Activated naive CD4-positive, alpha-beta T cell (primary cell): ENCODE measurements at places on chromosomes 1 and 21.

DNA sequence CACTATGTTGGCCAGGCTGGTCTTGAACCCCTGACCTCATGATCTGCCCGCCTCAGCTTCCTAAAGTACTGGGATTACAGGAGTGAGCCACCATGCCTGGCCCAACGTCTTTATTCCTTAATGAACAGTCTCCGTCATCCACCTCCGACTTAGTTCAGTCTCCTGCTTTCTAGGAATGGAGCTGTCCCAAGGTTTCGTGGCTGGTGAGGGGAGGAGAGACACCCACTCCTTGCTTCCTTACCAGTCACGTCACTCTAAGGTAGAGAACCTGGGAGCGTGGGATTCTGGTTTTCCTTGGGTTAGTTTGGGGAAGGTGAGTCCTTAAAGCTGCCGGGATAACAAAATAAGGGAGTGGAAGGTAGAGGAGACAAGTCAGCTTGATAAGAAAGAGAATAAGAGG lies 55.0 kb upstream of the ATP2B4 start:
- DNase-seq, result no peak

DNA sequence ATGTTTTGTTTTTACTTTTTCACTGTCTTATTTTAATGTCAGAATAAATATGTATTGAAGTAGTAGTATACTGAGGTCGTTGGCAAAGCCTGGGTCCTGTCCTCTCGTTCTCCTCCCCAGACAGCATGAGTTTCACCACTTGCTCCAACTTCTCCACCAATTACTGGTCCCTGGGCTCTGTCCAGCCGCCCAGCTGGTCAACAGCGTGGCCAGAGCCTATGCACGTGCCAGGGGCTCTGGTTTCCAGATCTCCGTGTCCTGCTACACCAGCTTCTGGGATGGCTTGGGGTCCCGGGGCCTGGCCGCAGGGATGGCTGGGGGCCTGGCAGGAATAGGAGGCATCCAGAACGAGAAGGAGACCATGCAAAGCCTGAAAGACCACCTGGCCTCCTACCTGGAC lies 19.3 kb downstream of the PTPN14 start:
- no peak for DNase-seq

DNA sequence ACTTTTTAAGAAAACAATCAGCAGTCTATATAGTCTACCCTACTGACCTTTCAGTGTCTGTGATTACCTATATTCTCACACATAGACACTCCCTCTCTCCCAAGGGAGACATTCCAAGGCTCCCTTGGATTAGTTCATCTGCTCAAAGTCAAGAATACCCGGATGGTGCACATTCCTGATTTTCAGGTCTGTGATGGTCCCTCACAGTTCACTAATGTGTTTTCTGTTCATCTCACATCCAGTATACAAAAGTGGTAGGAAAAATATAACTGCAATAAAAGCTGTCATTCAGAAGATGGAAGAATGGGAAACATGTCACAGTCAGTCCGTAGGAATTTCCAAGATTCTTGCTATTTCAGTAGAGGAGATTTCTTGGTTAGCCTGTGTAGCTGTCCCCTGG lies 224.1 kb upstream of the CACYBP start:
- DNase-seq, result no peak

DNA sequence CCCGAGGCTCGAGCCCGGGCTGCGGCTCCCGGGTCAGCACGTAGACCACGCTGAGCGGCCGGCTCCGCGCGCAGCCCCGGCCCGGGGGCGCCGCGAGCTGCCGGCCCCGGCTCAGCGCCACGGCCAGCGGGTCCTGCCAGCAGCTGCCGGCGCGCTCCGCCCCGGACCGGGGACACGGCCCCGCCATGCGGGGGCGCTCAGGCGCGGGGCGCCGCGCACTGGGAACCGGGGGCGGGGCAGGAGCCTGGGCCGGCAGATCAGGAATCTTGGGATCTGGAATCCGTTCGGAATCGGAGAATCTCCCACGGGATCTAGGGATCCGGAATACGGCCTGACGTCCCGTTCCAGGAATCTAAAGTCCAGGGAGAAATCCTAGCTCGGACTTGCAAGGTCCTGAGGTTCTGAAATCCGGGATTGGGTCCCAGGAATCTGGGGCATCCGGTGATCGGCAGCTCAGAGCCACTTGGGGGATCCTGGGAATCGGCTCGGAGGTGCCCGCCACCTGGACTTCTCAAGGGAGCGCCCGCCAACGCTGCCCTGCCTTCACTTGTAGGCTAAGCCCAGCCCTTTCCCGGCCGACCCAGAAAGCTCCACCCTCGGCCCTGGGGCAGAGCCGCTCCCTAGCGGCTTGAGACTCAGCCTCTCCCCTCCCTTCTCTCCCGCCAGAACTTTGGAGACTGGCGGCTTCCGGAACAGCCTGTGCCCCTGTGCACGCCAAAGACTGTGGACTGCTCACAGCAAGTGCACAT lies at the start of gene MAP3K6:
Gene MAP3K6, minus strand, starts transcription at position 551 of the 749 bp plus-strand sequence. Its CDS starts 364 bp downstream, at position 187.
- no peak for DNase-seq

- no peak for DNase-seq
These were observed 287.1 kb upstream of the ADGRL4 start for GRCh38 chr1:79293611-79294010.

DNA sequence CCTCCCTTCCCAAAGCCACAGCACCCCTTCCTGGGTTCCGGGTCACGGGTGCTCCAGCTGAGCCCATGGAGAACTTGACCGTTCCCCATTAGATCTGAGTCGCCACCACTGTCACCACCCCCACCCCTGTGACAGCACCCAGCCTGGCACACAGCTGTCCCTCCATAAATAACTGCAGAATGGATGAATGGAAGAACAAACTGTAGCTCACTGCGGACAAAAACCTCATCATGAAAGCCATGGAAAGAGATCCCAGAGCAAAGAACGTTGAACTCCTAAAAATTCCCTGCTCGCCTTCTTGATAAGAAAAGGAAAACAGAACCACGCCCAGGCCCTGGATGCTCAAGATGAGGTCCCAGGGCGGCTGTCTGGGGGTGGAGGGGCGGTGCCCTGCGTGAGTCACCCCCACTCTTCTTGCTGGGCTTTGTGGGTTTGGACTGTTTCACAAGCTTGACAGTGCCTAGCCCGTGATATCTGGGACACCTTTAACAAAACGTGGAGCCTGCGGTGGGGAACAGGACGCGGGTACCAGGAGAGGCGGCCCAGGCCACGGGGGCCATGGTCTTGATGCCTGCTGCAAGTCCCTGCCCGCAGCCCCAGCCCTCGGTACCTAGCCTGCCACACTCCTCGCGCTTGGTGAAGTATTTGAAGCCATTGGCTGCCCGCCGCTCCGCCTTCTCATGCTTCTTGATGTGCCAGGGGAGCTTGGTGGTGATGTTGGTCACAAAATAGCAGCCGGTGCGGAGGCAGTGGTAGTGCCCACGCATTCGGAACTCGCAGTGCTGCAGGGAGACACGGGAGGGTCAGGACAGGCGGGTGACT lies 151.9 kb downstream of the CASZ1 start:
- no peak for DNase-seq

- DNase-seq, result no peak
These were observed 325.8 kb downstream of the SMYD3 start for GRCh38 chr1:246181241-246181640.

DNA sequence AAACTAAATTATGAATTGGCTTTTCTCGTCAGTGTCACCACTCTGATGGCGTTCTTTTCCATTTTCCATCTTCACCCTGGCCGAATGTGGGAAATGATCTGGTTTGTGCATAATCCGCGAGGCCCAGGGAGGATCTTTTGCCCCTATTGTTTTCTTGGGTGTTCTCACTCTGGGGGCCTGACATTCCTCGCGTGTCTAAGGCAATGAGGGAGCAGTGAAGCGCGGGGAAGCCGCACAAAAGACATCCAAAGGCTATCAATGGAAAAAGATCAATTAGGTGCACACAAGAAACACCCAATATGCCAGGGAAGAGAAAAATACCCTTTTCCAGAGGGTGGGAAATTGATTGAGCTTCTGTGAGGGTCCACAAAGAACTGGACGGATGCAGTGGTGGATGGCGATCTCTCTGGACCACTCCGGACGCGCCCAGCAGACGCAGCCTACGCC lies 941 bp upstream of the C1orf21 start:
- DNase-seq, result no peak

GRCh38 chr1:41537788-41538351 lies 53.4 kb upstream of the EDN2 start:
- DNase-seq, result no peak

DNA sequence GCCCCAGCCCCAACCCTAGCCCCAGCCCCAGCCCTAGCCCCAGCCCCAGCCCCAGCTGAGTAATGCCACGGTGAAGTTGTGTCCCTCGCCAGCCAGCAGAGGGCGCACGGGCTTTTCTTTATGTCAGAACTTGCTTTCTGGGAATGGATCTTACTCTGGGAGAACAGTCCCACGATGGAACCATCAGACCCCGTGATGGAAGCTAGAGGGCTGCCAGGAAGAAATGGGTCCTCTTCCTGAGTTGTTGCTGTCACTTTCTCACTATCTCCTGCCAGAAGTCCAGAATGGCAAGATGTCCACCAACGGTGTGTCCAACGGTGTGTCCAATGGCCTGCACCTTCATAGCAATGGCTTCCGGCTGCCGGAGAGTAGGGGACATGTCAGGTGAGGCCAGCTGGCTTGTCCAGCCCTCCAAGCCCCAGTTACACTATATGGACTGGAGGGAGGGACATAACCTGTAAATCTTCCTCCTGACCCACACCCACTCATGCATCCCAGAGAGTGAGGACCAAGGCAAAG lies 25.1 kb upstream of the TMEM222 start:
- peak; percentile 67 for DNase-seq

DNA sequence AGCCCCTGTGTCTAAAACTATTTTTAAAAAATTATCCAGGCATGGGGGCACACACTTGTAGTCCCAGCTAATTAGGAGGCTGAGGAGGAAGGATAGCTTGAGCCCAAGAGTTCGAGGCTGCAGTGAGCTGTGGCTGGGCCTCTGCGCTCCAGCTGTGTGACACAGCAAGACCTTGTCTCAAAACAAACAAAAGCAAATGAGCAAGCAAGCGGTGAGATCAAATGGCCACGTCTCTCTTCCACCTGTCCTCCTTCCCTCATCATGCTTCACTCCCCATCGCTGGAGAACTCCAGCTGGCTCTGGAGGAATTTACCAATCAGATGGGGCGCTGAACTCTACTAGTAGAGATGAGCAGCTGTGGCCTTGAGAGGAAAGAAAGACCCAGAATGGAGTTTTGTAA lies 14.0 kb upstream of the REN start:
- no peak for DNase-seq

- DNase-seq, result no peak
These were observed 838.2 kb upstream of the ADGRL2 start for GRCh38 chr1:80962564-80962963.

DNA sequence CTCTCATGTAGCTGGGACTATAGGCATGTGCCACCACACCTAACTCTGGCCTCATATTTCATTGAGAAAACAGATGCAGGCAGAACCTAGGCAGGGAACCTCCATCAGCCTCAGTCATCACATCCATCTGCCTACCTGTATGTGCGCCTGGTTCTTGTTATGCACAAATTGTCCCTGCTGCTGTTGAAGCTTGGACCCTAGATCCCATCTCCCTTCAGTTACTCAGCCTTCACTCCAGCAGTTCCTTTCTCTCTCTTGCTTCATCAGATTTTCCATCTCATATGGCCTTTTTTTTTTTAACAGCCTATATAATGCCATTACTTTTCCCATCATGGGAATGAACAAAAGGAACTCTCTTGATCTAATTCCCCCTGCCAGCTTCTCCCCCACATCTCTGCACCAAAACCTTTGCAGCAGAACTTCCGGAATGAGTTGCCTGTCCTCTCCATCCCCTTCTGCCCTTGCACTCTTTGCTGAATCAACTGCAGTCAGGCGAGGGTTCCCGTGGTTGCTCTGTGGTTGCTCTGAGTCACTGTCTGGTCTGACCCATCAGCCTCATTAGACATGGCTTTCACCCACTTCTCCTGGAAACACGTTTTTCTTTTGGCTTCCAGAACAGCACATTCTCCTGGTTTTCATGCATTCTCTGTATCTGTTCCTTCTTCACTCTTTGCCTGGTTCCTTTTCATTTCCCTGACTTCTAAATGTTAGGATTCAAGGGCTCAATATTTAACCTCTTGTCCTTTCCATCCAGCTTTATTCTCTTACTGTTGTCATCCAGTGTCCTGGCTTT lies 41.5 kb downstream of the UBE4B start:
- no peak for DNase-seq

- no peak for DNase-seq
These were observed 120.3 kb downstream of the C1orf21 start for GRCh38 chr1:184507165-184507564.

GRCh38 chr1:234599617-234600417 lies 10.2 kb downstream of the IRF2BP2 start:
- DNase-seq, result peak; percentile 25

DNA sequence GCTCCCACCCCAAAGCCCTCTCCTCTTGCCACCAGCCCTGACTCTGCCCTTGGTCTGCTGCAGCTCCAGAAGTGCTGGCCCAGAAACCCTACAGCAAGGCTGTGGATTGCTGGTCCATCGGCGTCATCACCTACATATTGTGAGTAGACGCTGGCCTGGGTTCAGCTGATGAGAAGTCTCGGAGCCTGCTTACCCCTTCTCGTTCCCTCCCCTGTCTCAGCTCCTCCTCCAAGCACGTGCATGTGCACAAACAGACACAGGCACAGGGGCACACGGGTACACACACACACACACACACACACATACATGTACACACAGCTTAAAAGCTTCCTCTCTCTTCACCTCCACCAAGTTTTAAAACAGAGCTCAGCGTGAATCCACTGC lies 24.3 kb downstream of the CAMK1G start:
- DNase-seq, result no peak

GRCh38 chr1:237448042-237448441 lies 406.1 kb downstream of the RYR2 start:
- no peak for DNase-seq

GRCh38 chr1:93031711-93032110 lies 47.4 kb upstream of the MTF2 start:
- no peak for DNase-seq

DNA sequence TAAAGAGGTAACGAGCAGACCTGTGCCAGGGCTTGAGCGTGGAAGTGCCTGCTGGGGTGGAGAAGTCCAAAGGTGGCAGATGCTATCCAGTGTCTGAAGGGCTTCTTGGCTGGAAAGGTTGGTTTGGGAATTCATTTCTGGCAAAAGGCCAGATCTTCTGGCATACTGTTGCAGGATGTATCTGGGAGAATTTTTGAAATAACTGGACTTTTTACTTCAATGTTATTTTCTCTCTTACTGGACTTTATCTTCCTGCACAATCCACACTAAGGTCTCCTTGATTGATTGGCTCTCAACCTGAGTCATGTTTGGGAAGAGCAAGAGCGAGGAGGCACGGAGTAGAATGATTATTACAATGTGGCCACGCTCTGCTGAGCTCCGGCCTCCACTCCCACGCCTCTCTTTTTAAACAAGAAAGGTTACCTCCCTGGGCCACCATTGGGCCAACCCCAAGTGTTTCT lies 278.4 kb downstream of the TM2D1 start:
- no peak for DNase-seq

DNA sequence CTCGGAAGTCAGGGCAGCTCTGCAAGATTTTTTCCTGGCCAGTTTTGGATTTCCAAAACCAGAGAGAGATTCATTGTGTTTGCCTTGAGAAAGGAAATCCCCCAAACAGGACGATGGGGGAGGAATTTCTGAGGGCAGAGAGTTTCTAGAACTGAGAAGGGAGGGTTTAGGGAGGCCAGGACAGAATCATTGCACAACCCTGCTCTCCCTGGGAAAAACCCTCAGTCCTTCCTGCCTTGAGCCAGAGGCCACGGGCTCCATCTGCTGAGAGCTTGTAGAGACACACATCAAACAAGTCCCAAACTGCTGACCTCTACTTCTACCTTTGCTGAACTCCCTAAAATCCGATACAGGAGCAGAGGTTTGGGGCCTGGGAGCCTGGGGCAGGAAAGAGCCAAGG lies 99.7 kb downstream of the NMNAT2 start:
- no peak for DNase-seq
